ENCODE measurements at places on chromosomes 4 and X.

GRCh38 chrX:146448791-146449190 is 360.8 kb upstream of the CXorf51B start:
- DNase-seq, result no peak

DNA sequence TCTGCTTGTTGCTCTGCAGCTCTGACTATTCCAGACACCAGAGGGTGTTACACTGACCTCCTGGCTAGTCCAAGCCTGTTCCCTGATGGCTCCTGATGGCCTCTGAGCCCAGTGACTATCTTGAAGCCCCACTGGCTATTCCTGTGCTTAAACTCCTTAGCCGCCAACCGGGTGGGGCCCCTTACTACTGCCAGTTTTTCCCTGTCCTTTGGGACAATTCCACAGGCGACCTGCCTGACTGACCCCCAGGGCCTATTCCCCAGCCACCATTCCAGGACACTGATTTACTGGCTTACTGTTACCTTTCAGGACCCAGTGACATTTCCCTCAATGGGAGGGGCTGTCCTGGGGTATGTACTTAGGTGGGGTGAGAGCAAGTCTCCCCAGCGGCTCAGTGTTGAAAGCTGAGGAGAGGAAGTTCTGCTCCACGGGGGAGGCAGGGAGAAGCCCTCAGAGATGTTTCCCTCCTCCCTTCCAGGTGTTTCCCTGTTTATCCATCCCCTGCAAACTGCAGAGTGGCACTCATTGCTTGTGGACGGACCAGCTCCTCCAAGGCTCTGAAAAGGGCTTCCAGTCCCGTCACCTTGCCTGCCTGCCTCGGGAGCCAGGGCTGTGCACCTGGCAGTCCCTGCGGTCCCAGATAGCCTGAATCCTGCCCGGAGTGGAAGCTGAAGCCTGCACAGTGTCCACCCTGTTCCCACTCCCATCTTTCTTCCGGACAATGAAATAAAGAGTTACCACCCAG is 4.0 kb downstream of the TIMP1 start:
- no peak for DNase-seq

DNA sequence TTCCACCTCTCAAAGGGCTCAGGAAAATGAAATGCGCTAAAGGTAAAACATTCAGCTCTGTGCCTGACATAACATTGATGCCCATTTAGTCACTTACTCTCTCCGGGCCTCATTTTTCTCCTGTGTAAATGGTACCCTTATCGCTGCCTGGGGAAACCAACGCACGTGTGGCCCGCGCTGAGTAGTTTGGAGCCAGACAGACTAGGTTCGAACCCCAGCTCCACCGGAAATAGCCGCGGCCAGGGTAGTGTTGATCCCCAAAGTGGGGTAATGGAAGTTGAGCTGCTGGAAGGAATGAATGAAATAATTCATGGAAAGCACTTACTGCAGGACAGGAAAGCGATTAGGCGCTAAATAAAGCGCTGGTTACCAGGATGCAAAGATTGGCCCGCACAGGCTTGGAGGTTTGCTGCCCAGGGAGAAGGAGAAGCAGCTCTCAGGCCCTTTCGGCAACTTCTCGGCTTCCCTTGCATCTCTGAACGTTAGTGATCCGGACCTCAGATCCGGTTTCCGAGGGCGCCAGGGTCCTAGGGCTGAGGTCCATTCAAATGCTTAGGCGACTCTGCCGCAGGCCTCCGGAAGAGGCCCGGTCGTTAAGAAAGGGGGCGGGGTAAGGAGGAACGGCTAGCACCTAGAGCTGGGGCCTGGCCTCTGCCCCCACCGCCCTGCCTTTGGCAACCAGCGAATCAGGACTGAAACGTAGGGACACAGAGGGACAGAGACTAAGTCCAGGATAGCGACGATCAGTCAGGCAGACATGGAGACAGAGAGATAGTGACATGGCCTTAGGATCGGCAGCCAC is 13.3 kb downstream of the NKX3-2 start:
- no peak for DNase-seq

DNA sequence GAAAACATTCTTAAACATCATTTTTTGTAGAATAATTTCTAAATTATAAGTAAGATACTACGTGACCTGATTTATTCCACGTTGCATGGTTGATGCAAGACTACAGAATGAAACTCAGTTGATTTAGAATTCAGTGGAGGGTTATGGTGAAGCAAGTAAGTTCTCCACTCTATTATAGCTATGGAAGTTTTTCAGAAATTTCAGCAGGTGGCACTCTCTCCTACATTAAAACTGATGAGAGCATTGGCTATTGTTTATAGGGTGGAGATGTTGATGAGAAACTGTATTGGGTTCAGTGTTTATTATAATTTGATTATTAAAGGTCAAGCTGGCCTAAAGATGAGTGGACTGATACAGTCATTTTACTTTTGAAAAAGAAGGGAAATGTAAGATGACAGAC is 88.0 kb downstream of the FNIP2 start:
- DNase-seq, result peak; percentile 15

- DNase-seq, result no peak
Observed at GRCh38 chr4:158130204-158130603, 42.6 kb downstream of the GASK1B start.

- DNase-seq, result no peak
Observed at GRCh38 chr4:39825090-39825489, 127.2 kb downstream of the UBE2K start.

- DNase-seq, result no peak
Observed at GRCh38 chr4:154714339-154715040, 29.3 kb upstream of the LRAT start.

DNA sequence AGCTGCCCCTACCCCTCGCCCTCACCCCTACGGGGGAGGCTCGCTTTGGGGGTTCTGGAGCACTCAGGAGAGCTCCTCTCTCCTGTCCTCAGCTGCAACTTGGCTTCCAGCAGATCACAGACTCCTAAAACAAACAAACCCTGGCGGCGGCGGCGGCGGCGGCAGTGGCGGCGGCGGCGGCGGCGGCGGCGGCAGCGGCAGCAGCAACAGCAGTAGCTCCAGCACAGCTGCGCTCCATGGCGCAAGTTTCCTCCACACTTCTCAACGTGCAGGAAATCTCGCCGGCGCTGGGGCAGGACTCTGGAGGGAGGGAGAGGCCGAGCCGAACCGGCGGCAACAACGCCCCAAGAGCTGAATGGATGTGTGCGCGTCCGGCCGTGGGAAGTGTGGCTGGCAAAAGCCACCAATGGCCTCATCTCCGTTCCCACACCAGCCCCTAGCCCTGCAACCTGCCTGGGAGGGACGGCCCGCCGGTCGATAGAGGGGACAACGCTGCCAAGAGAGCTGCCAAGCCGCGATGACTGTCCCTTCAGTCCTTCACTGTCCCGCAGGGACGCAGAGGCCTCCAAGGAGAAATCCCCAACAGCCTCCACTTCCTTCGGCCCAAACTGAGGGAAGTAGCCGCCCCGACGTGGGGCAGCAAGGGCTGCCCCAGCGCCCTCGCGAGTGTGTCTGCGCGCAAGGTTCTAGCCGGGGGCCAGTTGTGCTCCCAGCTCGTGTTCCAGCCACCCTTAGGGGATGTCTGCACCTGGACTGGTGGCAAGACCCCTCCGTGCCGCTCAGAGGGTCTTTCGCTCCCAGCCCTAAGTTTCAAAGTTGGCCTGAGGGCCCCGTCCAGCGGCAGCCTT is 775 bp downstream of the SHROOM4 start:
- no peak for DNase-seq

DNA sequence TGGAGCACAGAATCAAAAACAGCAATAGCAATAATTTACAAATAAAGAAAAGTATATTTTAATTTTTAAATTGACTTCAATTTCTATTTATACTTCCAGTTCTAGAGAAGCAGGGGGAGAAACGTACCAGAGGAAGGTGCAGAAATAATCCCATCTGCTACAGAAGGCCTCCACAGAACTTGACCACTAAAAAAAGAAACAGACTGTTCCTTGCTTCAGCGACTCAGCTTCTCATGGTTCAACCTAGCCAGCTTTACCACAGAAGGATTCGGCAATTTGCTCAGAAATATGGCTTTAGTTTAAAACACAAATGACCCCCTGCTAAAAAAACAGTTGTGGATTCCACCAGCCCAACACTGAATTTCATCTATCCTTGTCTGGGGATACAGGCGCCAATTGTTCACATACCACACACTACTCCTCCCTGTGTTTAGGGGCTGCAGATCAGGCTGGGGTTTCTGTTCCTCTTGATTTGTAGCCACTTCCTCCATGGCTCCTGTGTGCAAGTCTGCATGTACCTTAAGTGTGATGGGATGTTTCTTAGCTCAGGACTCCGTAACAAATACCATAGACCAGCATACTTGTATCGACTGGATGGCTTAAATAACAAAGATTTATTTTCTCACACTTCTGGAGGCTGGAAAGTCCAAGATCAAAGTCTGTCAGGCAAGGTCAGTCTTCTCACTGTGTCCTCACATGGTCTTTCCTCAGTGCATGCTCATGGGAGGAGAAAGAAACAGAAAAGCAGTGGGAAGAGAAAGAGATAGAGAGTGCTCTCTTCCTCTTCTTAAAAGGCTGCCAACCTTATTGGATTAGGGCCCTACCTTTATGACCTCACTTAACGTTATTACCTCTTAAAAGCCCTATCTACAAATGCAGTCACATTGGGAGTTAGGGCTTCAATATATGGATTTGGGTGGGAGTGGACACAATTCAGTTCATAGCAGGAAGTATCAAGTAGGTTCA is 79.1 kb downstream of the AMOT start:
- no peak for DNase-seq
